Panc1 (cell line): ENCODE measurements at places on chromosomes 3 and 15.

DNA sequence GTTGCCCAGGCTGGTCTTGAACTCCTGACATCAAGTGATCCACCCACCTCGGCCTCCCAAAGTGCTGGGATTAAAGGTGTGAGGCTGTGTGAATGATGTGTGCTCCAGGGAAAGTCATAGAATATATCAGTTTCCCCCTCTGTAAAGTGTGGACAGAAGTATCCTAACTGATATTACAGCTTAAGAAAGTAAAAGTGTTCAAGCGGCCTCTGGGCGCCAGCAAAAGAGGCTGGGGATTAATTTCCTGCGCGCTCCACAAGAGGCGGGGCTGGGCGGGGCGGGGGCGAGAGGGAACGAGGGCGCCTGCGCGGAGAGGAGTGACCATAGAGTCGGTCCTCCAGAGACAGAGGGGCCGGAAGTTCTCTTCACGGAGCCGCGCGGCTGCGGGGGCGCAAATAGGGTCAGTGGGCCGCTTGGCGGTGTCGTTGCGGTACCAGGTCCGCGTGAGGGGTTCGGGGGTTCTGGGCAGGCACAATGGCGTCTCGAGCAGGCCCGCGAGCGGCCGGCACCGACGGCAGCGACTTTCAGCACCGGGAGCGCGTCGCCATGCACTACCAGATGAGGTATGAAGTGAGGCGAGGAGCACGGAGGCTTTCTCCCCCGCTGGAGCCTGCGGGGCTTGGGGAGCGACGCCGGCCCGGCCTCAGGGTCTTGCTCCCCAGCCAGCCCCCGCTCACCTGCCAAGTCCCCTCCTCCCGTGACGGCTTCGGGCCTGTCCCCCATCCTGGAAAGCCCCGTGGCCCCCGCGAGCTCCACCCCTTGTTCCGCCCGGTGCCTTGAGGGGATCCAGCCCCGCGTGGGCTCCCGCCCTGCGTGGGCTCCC, at the start of gene JAGN1:
Gene JAGN1, plus strand, starts transcription at position 362 of the 823 bp plus-strand sequence. Its CDS starts 113 bp downstream, at position 475.
- DNase-seq, result peak; percentile 35

DNA sequence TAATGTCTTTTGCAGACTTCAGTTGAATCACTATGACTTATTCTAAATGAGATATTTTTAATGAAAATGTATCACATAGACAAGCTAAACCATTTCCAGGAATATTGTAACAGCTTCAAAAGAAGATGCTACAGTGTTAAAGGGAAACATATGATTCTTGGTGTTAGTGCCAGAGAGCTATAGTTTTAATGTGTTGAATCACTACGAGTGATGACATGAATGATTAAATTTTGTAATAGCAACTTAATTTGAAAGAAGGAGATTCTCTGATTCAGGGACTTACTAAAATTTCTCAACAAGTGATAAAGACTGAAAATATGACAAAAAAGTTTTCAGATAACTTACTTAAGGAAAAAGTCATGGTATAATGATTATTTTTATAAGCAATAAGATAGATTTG, 267.3 kb upstream of the SLITRK3 start:
- DNase-seq, result no peak

GRCh38 chr3:53162672-53163443, 1.8 kb downstream of the PRKCD start:
- DNase-seq, result no peak

- no peak for DNase-seq
These were observed 293.7 kb downstream of the NSUN3 start for GRCh38 chr3:94356581-94356980.

DNA sequence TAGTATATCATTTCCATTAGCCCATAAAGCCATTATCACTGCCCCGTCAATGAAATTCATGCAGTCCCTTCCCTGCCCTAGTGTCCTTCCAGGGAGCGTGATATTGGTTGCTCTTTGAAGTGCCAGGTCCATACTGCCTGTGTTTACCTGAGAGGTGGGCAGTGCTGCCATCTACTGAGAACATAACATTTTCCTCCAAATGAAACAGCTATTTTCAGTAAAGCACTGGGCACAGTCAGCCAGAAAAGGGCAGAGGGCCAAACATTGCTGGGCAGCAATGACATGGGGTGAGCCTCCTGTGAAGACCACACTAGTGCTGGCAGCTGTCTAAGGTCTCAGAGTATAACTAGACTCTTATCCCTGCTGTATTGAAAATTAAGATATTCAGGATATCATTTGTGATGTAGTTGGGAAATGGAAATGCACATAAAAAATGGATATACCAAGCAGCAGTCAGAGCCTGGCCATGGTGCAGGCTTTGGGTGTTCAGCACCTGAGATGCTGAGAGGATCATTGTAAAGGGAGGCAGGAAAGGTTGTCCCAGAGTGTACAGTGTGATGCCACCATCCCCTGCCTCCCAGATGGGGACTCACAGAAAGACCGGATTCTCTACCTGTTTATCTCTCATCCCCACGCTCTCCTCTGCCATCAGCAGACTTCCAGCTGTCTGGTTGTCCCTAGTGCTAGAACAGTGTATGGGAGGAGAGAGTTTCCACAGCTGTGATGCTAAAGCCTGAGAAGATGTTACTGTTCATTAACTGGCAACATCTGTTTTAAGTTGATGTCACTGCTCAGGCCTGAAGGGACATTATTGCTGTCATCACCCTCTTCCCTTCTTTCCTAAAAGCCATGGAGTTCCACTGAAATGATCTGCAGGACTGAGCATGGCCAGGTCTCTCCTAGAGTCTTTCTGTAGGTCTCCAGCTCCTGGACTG, 108.8 kb downstream of the ARNT2 start:
- DNase-seq, result no peak

DNA sequence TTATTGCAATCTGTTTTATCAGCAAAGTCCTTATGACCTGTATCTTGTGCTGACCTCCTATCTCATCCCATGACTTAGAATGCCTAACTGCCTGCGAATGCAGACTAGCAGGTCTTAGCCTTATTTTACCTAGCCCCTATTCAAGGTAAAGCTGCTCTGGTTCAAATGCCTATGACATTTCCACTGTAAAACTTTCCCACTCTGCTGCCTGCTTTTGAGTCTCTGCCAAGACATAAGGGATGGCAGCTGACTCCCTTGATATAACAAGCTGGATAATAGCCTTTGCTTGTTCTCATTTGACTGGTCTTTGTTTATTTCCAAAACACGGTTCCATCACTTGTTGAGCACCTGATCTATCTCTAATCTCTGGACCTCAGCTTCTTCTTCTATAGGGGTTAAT, 131.9 kb upstream of the STRIT1 start:
- no peak for DNase-seq

DNA sequence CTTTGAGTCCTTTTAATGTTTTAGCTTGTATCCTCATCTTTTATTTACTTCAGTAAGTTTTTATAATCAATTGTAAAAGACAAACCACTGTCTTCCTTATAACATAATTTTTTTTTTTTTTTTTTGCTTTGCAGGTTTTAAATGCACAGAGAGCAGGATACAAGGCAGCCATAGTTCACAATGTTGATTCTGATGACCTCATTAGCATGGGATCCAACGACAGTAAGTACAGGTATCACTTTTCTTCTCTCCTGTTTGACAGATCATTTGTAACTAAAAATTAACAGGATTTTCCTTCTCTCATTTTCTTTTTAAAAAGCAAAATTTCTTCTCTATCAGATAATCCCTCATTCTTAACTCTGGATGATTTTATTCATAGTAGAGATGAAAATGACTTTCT, 75.4 kb downstream of the PFN2 start:
- no peak for DNase-seq

GRCh38 chr15:41387646-41388045, 14.7 kb downstream of the NDUFAF1 start:
- DNase-seq, result no peak

- DNase-seq, result no peak
These were observed 15.8 kb upstream of the SEC11A start for GRCh38 chr15:84731774-84732173.

- DNase-seq, result no peak
These were observed 51.7 kb downstream of the CLDN11 start for GRCh38 chr3:170470063-170471016.

DNA sequence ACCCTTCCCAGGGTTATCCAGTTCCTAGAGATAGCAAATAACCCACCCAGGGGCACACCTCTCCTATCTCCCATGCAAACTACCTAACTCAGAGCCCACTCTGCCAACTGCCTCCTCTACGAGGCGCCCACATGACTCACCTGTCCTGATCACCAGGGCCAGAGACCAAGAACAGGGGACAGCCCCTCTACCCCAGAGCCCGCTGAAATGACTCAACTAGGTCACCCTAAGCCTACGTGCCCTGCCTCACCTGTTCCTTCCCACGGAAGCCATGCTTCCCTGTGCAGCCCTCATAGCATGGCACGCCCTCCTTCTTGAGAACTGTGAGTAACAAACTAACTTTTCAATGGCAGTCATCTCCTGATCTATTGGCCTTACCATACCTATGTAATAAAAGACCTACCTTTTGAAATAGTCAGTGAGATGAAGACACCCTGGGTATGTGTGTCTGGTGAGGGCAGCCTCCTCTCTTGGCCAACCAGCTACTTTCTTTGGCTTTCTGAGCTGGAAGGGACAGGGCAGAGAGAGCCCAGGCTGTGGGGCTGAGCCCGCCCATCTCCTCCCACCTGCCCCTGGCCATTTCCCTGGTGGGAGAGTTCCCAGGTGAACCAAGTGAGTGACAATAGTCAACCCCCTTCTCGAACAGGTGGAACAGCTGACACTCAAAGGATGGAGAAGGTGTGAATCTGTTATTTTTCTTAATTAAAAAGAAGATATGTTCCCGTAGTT, 25.5 kb upstream of the PRR23E start:
- no peak for DNase-seq

- DNase-seq, result no peak
These were observed 2.3 kb upstream of the MYL3 start for GRCh38 chr3:46865546-46865945.
